LNCaP clone FGC (cell line): ENCODE measurements at places on chromosomes 4 and X.

- DNase-seq, result no peak
Observed at GRCh38 chr4:86221002-86221401, 138.9 kb downstream of the MAPK10 start.

- DNase-seq, result no peak
Observed at GRCh38 chrX:20420058-20420457, 153.3 kb upstream of the RPS6KA3 start.

- DNase-seq, result no peak
Observed at GRCh38 chrX:24646006-24646405, 1.1 kb downstream of the PCYT1B start.

DNA sequence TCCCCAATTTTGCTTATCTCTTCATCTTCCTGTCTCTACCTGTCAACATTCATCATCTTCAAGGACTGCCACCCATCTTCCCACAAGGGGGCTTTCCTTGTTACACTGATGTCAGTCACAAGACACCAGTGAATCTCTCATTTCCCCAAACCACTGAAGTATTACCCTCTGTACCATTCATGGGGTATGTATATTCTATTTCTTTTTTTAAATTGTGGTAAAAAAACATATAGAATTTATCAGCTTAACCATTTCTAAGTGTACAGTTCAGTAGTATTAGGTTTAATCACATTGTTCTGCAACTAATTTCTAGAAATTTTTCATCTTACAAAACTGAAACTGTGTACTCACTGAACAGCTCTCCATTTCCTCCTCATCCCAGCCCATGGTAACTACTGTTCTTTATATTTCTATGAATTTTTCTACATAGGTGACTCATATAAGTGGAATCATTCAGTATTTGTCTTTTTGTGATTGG lies 98.6 kb downstream of the LARP7 start:
- no peak for DNase-seq

DNA sequence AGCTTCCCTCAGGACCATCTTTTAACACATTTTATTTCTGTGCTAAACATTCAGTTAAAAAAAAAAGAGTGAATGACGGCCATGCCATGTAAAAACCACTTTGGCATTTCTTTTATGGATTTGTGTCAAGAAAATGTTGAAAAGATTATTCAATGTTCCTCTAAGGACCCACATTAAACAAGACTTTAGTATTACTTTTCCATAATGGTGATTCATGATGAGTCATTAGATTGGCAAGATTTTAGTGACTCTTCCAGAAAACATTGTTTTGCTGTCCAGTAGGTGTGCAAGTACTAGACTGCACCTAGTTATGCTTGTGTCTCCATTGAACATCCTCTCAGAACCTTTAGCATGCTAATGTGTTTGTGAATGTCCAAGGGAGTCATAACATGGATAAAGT lies 748.6 kb downstream of the STPG2 start:
- DNase-seq, result no peak

DNA sequence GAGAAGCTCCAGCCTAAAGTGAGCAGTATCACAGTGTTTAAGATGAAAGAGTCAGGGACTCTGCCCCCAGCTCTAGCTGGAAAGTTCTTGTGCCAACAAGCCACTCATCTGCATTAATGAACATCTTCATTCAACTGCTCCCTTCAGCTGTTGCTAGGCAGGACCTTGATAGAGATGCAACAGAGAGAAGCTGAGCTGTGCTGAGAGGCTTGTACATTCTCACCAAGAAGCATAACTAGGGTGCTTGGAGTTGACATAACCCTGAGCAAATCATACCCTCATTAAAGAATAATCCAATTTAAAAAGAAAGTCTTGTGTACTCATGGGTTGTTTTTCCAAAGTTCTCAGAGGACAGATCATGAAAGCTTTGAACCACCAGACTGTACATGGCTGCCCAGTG lies 63.2 kb downstream of the ATXN3L start:
- no peak for DNase-seq

- DNase-seq, result peak; percentile 63
Observed at GRCh38 chr4:185318679-185319078, 77.0 kb downstream of the LRP2BP start.

- DNase-seq, result no peak
Observed at GRCh38 chr4:3363411-3364141, 70.8 kb downstream of the RGS12 start.

- DNase-seq, result no peak
Observed at GRCh38 chr4:85828027-85828890, 353.3 kb downstream of the ARHGAP24 start.

GRCh38 chr4:147307896-147308674 lies 172.8 kb upstream of the EDNRA start:
- no peak for DNase-seq

GRCh38 chr4:14863418-14864364 lies 138.6 kb upstream of the CPEB2 start:
- DNase-seq, result no peak

DNA sequence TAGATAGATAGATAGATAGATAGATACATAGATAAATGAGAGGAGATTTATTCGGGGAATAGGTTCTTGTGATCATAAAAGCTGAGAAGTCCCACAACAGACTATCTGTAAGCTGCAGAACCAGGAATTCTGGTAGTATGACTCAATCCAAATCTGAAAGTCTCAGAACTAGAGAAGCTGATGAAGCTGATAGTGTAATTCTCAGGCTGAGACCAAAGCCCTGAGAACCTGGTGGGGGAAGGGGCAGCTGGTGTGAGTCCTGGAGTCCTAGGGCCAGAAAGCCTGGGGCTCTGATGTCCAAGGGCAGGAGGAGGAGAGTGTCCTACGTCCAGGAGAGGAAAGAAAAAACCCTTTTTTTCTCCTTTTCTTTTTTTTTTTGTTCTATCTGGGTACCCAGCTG lies 8.0 kb upstream of the BANK1 start:
- DNase-seq, result no peak

DNA sequence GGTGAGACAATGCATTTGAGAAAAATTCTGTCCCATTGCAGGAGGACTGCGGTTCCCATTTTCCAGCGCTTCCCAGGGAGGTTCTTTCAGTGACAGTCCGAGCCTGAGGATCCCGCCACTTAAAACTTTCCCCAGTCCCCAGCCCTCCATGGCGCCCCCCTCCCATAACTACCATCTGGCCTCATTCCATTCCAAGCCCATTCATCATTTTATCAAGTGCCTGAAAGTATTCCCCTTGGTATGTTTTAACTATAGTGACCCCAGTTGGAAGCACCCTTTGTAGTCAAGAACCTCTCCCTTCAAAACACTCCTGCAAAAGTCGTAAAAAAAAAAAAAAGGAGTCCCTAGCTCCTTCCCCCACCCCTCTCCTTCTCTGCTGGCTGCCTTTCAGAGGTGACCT lies 1.2 kb downstream of the RASL11B start:
- DNase-seq, result no peak

- no peak for DNase-seq
Observed at GRCh38 chr4:16717266-16717970, 181.0 kb downstream of the LDB2 start.

GRCh38 chr4:121819216-121819965 lies 4.3 kb downstream of the CCNA2 start:
- no peak for DNase-seq

DNA sequence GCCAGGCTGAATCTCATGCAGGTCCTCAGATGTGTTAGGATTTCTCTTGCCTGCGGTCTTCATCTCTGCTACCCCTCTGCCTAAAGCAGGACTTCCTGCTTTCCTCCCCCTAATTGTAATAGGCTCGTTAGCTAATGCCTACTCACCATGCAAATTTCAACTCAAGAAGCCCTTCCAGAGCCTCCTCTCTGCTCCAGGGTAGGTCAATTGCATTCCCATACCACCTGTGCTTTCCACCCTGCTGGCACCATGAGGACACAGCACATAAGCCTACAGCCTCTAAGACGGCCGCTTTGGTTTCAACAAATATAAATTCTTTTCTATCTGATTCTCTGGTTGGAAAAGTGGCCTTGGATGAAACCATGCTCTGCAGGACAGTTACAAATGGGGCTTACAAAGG lies 93.9 kb downstream of the QDPR start:
- no peak for DNase-seq

- no peak for DNase-seq
Observed at GRCh38 chrX:145816601-145817315, 871 bp upstream of the SLITRK2 start.

- DNase-seq, result no peak
Observed at GRCh38 chrX:148311544-148311943, 188.9 kb upstream of the AFF2 start.

DNA sequence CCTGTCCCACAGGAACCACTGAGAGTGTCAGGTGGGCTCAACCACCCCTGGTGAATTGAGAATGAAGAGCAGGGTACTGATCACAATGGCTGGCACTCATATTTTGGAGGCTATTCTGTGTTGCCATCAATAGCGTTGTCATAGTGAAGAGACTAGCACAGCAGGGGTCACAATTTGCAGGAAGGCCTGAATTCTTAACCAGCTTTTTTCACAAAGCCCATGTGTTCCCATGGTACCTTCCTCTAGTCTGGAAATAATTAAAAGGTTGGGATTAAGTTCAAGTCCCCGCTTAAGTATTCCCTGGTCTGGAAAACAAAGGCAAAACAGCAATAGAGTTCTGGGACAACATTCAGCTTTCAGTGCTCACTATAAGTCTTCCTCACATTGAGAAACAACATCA lies 1051.7 kb downstream of the C4orf33 start:
- no peak for DNase-seq

DNA sequence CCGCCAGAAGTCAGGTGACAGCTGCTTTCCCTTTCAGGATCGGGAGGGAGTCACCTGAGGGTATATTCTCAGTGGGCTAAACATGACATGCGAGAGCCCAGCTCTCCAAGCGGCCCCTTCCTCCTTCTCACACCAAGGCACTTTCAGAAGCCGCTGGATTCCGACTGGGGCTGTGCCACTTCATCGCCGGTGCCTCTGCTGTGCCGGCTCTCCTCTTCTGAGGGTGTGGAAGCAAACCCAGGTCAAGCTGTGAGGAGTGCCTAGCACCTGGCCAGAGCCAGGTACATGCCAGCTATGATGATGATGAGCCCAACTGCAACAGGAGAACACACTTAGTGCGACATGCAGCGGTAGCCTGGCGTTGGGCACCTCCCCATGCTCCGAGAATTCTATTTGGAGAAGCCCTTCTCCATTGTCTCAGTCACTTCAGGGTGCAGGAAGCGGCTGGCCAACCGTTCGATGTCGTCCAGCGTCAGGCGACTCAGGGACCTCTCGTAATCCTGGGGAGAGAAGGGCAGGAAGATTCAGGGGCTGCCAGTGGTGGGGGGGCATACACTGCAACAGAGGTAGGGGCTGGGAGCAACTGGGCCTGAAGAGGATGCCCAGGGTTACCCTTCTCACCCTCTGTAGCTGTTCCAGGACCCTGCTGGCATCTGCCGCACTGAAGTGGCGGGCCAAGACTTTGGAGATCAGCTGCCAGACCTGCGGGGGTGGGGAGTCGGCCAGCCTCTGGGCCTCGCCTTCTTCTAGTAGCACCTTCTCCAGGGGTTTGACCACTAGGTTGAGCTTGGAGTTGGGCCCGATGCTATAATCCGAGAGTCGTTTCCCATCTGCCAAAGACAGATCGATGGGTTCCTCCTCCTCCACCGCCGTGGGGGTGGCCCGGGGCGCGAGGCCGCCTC lies 1.0 kb downstream of the UBL4A start:
- DNase-seq, result no peak

GRCh38 chr4:147866532-147867271 lies 134.8 kb downstream of the ARHGAP10 start:
- DNase-seq, result peak; percentile 77

- no peak for DNase-seq
Observed at GRCh38 chr4:532588-533317, 33.7 kb downstream of the PIGG start.

GRCh38 chr4:38532908-38533499 lies 131.0 kb upstream of the KLF3 start:
- DNase-seq, result no peak

GRCh38 chr4:159137176-159137575 lies 34.3 kb downstream of the RAPGEF2 start:
- DNase-seq, result peak; percentile 19

- no peak for DNase-seq
Observed at GRCh38 chr4:145125396-145125795, 27.3 kb downstream of the ABCE1 start.

GRCh38 chr4:186366326-186366725 lies 100.3 kb downstream of the F11 start:
- no peak for DNase-seq

- DNase-seq, result no peak
Observed at GRCh38 chrX:150546711-150547153, 21.7 kb upstream of the MTM1 start.

- no peak for DNase-seq
Observed at GRCh38 chr4:26682436-26682835, 98.6 kb downstream of the TBC1D19 start.

- DNase-seq, result no peak
Observed at GRCh38 chrX:41142130-41142910, 57.1 kb downstream of the USP9X start.

- DNase-seq, result no peak
Observed at GRCh38 chr4:32010221-32010620, 1290.1 kb downstream of the PCDH7 start.

- DNase-seq, result no peak
Observed at GRCh38 chrX:14673764-14674163, 144.4 kb downstream of the GLRA2 start.

DNA sequence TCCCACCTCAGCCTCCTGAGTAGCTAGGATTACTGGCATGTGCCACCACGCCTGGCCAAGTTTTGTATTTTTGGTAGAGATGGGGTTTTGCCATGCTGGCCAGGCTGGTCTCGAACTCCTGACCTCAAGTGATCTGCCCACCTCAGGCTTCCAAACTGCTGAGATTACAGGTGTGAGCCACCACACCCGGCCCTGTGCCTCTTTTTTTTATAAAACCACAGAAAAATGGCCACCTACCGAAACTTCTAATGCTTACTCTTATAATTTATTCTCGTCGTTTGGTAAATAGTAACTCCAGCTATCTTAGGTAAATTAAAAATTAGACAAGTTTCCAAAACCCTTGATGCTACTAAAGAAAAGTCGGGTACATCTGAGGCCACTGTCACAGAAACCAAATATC lies 54.4 kb downstream of the IRF2 start:
- DNase-seq, result no peak

GRCh38 chr4:10746371-10747171 lies 62.0 kb upstream of the CLNK start:
- no peak for DNase-seq

GRCh38 chrX:66635360-66635759 lies 3.5 kb downstream of the EDA2R start:
- no peak for DNase-seq

GRCh38 chrX:100264200-100264599 lies 145.9 kb downstream of the PCDH19 start:
- DNase-seq, result no peak

- no peak for DNase-seq
Observed at GRCh38 chr4:4289597-4289940, 385 bp downstream of the LYAR start.

GRCh38 chrX:15564981-15565579 lies 35.7 kb downstream of the ACE2 start:
- peak; percentile 62 for DNase-seq
